Stimulated activated CD4-positive, alpha-beta T cell treated with anti-CD3 and anti-CD28 coated beads, Interleukin-15, amount 100 ng/mL, for 1 hour (primary cell): ENCODE measurements at places on chromosomes 11 and 22.

- no peak for DNase-seq
Measured at GRCh38 chr11:47495011-47495855, 46.3 kb upstream of the RAPSN start.

GRCh38 chr11:28123151-28123581, 15.0 kb downstream of the METTL15 start:
- DNase-seq = no peak

DNA sequence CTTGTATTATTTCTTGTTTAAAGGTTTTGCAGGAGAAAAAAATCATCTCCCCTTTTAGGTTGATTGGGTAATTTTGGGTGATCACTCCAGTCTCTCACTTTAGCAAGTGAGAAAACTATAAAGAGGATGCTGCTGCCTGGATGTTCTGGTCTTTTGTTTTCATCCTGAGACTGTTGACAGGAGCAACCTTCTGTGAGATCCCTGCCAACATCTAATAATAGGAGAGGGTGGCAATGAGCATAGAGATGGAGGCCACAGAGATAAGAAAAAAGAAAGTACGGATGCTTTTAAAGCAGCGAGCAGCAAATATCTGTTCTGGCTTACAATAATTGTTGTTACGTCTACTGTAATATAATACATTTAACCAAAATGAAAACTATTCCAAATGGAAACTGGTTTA, 293.6 kb upstream of the MTNR1B start:
- no peak for DNase-seq

- DNase-seq = no peak
Measured at GRCh38 chr11:12075822-12076821, 34.3 kb upstream of the MICAL2 start.

DNA sequence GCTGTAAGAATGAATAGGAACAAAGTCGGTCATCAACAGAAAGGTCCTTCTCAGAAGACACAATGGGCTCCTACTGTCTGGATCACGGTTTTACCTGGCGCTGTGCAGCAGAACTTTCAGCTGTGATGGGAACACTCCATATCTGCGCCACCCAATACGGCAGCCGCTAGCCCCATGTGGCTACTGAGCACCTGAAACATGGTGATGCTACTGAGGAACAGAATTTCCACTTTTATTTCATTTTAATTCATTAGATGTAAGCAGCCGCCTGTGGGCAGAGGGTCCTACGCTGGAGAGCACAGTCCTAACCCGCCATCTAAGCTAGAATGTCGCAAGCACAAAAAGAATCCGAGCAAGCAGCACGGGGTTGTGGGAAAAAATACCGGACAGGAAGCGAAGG, 2.7 kb downstream of the SULT4A1 start:
- DNase-seq = no peak

GRCh38 chr22:47588578-47588960, 826.1 kb downstream of the TBC1D22A start:
- DNase-seq = no peak

DNA sequence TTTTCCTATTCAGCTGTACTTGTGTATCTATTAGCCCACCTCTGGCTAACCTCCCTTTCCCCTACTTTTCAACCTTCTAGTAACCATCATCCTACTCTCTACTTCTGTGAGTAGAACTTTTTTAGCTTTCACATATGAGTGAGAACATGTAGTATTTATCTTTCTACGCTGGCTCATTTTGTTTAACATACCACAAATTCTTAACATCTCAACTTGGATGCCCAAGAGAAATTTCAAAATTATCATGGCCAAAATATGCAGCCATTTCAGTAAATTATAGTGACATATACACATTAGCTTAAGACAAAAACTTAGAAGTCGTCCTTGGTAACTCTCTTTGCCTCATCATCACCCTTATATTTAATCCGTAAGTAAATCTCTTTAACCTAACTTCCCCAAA, 34.7 kb downstream of the LUZP2 start:
- no peak for DNase-seq

DNA sequence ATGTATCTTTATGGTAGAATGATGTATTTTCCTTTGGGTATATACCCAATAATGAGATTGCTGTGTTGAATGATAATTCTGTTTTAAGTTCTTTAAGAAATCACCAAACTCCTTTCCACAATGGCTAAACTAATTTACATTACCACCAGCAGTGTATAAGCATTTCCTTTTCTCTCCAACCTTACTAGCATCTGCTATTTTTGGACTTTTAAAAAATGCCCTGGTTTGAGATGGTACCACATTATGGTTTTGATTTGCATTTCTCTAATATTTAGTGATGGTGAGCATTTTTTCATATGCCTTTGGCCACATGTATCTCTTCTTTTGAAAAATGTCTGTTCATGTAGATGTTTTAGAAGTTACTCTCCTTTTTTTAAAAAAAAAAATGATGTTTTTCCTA, 142.0 kb downstream of the METTL15 start:
- DNase-seq = no peak

DNA sequence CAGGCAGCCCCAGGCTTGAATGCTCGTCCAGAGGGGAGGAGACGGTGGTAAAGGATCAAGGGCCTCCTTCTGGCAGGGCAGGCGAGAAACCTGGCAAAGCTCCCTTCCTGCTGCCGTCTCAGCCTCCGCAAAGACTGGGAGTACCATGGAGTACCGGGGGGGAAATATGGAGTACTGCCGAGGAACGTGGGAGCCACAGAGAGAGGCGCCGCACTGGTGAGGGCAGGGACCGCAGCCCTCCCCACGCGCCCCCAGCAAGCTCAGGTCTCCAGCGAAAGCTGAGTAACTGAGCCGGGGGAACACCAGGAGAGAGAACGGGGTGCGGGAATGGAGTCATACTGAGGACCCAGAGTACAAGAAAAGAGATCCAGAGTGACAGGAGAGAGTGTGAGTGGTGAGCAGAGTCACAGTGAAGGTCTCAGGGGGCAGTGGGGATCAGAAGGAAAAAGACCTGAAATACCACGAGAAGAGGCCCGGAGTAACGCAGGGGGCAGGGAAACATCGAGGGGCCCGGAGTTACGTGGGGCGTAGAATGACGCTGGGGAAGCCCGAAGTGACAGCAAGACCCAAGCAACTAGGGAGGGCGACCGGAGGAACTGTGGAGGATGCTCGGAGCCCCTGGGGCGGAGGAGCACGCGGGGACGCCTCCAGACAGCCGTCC, 740 bp downstream of the EML3 start:
- DNase-seq = no peak

GRCh38 chr11:123437236-123437979, 7.3 kb downstream of the GRAMD1B start:
- DNase-seq = no peak

- no peak for DNase-seq
Measured at GRCh38 chr11:87022254-87022653, 15.5 kb upstream of the TMEM135 start.

GRCh38 chr11:111236383-111236782, 9.1 kb upstream of the POU2AF2 start:
- no peak for DNase-seq

DNA sequence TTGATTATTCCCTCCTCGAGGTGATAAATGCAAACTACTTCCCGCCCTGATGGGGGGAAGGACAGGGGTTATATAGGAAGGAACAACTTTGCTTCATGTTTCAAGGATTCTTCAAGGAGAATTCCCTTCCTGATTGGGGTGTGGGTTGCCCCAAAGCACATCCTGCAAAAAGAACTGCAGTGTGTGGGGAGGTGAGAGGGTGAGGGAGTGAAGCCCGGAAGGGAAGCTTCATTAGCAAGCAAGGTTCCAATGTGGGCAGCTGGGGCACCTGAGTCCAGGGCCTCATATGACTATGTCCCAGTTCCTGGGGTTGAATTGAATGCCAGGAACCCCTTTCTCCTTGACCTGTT, 326.0 kb downstream of the MN1 start:
- no peak for DNase-seq

- no peak for DNase-seq
Measured at GRCh38 chr11:44351898-44352498, 42.1 kb upstream of the ALX4 start.

DNA sequence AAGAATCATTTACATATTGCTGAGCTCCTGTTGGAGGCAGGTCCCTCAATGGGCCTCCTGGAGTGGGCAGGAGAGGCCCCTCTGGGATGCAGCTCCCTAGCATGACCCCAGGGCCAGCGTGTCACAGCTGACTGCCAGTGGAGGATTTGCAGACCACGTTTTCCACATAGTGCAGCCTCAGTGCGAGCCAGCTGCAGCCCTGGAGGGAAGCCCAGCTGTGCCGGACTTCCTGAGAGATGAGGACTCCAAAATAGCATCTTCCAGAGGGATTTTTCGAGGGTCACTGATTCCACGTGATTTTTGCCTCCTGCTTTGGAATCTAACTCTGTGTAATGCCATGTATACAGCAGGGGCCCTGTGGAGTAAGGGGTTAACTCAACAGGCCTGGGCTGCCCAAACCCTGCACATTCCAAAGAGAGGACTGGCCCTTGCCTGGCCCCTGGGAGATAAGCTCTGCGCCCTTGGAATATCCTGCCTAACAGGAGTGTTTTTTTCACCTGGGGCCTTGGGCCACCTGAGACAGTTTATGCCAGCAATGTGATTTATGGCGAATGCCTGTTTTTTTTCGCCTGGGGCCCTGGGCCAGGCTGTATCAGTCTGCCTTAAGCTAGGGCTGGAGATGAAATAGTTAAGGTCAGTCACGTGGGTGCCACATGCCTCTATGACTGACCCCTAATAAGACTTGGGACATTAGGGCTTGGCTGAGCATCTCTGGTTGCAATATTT, 47.4 kb downstream of the RPS6KA4 start:
- no peak for DNase-seq

DNA sequence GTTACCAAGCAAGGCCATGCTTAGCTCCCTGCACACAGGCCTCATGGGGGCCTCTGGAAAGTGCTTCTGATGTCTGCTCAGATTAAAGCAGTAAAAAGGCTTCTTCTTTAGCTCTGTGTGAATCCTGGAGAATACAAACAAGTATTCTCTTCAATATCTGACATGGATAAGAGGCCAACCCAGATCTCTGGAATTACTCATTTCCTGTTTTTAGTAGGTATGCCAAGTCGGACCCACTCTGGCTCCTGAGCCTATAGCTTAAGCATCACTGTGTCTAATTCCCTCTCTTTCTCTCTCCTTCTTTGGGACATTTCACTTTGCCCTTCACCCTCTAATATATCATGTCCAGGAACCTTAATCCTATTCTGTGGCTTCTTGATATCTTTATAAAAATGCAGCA, 529.6 kb upstream of the CCDC90B start:
- DNase-seq = no peak

- DNase-seq = no peak
Measured at GRCh38 chr22:20852503-20852902, 6.1 kb downstream of the PI4KA start.

DNA sequence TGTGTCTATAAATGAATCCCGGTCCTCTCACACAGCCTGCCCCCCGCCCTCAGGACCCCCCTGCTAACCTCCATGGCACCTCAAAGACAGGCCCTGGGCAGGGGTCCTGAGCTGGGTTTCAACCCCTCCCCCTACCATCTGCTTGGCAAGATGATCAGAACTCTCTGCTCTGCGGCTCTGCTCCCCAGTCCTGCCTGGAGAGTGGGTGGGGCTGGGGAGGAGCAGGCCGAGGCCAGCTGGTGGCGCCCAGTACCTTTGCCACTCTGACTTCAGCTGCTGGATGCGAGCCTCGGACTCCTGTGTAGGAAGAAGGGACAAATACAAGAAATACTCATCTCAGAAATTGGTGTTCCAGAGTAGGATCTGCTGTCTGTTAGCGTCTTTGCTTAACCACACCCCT, 15.0 kb downstream of the SUN2 start:
- no peak for DNase-seq

- DNase-seq = no peak
Measured at GRCh38 chr22:20128619-20128901, 3.0 kb upstream of the ZDHHC8 start.

- no peak for DNase-seq
Measured at GRCh38 chr22:23270212-23270733, 90.0 kb downstream of the BCR start.

- no peak for DNase-seq
Measured at GRCh38 chr11:14300661-14301304, 58.2 kb downstream of the RRAS2 start.

DNA sequence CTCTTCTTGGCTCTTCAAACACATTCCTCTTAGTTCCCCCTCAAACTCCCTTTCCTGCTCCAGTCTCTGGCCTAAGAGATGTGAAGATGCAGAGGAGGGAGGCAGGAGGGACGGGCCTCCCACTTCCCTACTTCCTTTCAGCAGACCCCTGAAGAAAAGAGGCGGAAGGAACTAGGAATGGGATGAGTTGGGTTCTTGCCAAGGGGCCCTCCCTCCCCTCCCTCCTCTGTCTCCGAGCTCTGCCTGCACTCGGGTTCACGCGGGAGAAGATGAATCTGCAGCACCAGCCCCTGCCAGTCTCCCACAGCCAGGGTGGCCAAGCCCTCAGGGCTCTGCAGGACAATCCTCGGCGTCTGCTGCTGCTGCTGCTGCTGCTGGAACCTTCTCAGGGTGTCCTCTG, 24.3 kb upstream of the PKNOX2 start:
- no peak for DNase-seq

DNA sequence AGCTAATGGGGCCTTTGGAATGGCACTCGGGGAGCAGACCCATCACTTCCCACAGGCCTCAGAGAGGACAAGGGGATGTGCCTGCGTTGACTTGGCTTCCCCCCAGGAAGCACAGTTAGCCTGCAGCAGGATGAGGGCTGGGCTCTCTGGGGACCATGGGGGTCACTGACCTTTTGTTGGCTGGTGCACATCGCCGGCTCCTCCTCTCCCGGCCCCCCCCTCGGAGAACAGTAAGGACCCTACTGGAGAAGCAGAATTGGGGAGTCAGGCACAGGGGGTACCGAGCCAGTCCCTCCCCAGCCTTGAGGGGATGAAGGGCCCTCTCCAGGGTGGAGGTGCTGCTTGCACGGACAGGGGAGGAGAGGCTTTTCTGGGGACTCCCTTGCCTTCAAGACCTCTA, 32.8 kb downstream of the NRXN2 start:
- DNase-seq = no peak

GRCh38 chr22:17634696-17635095, 3.9 kb upstream of the BCL2L13 start:
- no peak for DNase-seq

GRCh38 chr22:43001271-43002201, 13.4 kb downstream of the PACSIN2 start:
- no peak for DNase-seq

GRCh38 chr11:36565031-36565610, 2.7 kb upstream of the RAG1 start:
- DNase-seq = no peak

GRCh38 chr11:62324731-62325556, 12.3 kb upstream of the ASRGL1 start:
- no peak for DNase-seq

DNA sequence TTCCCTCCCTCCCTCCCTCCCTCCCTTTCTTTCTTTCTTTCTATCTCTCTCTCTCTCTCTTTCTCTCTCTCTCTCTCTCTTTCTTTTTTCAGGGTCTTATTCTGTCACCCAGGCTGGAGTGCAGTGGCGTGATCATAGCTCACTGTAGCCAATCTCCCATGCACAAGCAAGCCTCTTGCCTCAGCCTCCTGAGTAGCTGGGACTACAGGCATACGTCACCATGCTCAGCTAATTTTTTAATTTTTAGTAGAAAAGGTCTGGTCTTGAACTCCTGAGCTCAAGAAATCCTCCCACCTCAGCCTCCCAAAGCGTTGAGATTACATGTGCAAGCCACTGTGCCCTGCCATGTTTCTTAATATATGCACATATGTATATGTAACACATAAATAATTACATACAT, 19.0 kb downstream of the TSKU start:
- DNase-seq = no peak
